NCI-H1417 treated with DMSO at 0.1 percent for 48 hours (cell line): ENCODE measurements at places on chromosomes 2 and 18.

DNA sequence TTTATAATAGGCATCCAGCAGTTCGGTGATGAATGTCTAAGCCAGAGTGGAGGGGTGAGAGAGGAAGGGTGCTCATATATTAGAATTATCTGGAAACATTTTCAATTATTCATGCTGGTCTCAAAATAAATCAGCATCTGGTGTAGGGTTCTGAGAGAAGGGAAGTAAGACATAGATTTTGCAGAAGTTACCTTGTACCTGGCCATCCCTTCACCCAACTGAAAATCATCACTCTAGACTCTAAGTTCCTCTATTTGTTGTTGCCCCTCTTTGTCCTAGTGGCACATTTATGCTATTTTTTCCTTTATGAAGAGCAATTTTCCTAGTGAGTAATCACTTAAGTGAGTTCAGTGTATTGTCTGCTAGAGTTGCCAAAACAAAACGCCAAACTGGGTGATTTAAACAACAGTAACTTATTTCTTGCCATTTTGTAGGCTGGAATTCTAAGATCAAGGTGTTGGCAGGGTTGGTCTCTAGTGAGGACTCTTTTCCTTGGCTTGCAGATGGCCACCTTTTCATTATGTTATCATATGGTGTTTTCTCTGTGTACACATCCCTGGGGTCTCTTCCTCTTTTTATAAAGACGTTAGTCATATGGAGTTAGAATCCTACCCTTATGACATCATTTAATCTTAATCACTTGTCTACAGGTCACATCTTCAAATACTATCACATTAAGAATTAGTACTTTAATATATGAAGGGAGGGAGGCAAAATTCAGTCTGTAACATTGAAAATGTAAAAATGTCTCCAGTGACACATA lies 129.9 kb upstream of the KLHL14 start:
- no peak for DNase-seq

DNA sequence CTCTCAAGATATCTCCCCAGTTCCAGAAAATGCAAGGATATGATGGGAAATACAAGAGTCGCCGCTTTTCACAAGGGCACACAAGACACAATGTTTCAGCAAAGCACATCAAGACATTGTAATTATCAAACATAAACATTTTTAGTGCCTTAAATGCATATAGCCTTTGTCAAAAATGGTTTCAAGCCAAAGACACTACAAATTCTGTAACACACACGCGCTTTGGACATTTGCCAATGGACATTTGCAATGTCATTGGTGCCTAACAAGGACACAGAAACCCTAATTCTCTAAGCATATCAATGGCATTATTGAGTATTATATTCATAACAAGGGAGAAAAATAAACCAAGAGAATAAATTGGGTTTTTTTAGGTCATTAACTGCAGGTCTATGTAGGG lies 16.1 kb downstream of the ADD2 start:
- DNase-seq, result no peak

DNA sequence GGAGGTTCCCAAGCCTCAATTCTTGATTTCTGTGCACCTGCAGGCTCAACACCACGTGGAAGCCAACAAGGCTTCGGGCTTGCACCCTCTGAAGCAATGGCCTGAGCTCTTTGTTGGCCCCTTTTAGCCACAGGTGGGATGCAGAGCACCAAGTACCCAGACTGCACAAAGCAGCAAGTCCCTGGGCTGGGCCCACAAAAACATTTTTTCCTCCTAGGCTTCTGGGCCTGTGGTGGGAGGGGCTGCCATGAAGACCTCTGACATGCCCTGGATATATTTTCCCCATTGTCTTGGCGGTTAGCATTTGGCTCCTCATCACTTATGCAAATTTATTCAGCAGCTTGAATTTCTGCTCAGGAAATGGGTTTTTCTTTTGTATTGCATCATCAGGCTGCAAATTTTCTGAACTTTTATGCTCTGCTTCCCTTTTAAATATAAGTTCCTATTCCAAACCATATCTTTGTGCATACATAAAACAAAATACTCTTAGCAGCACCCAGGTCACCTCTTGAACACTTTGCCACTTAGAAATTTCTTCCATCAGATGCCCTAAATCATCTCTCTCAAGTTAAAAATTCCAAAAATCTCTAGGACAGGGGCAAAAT lies 9.0 kb upstream of the MATN3 start:
- DNase-seq, result no peak

DNA sequence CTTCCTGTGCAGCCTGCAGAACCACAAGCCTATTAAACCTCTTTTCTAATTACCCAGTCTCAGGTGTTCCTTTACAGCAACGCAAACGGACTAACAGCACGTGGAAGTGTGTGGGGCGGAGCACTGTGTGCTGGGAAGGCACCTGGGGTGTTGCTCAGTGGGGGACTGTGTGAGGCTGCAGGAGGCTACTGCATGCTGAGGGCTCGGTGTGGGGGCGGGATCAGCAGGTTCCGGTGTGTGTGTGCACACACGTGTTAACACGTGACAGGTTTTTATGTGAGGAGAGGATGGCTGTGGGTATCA lies 58.9 kb downstream of the ANKMY1 start:
- DNase-seq, result no peak

- no peak for DNase-seq
These were observed 122.6 kb downstream of the LRP1B start for GRCh38 chr2:142008135-142008744.
